Suppressor macrophage (primary cell): ENCODE measurements at places on chromosomes 5 and 9.

GRCh38 chr5:111411301-111411700 lies 101.0 kb downstream of the STARD4 start:
- DNase-seq: no peak

DNA sequence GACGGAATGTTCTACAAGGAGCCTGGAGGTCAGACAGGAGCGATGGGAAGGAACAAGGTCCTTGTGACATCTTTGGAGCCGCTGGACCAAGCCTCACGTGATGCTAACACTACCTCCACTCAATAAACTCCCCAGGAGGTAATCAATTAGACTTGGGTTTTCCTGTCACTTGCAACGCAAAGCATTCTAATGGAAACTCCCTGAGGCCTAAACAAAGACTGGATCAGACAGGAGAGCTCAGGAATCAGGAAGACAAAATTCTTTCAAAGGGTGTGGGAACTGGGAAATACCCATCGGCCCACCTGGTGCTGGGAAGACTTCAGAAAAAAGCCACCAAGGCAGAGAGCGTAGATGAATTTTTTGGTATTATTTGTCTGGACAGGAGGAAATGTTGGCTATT lies 22.3 kb upstream of the UNC5A start:
- no peak for DNase-seq

DNA sequence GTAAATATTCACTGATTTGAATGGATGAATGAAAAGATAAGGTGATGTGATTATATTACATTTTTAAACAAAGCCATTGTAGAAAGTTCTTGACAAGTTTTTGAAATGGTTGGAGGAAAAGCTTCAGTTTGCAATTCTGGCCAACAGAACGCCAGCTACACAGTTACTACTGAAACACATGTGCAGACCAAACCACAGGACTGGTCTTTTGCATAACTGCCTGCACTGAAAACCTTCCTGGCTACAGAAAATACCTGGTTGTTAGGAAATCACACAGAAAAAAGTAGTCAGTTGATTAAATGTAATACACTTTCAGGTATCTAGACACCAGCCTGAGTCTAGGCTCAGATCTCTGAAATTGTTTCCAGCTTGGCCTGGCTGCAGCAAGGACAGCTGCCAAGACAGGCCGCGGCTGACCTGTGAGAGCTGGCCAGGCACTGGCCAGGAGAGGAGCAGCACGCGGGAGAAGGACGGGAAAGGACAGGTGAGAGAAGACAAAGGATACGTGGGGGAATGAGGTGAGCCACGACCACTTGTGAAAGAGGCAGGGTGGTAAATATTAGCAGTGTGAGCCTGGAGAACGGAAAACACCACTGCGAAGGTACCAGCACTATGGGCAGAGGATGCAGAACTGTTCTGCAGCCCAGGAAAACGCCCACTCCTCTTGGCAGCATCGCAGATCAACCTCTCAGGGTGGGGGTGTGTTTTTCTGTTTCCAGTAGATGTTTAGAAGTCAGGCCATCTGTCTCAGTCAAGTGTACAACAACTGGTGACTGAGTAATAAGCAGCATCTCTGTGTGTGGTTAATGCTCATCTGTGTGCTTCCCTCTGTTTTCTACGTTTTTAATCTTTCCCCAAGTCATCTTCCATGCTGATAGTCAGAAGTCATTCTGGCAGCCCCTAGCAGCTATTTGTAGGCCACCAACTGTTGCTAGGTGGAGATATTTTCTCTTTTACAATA lies 137.4 kb downstream of the SCAMP1 start:
- DNase-seq: no peak

- DNase-seq: no peak
Measured at GRCh38 chr9:5894237-5894959, 3.7 kb downstream of the MLANA start.
